Activated CD8-positive, alpha-beta memory T cell treated with anti-CD3 and anti-CD28 coated beads for 1 hour (primary cell): ENCODE measurements at places on chromosomes 6 and 20.

- no peak for DNase-seq
Observed at GRCh38 chr6:95408111-95408510, 169.2 kb upstream of the MANEA start.

DNA sequence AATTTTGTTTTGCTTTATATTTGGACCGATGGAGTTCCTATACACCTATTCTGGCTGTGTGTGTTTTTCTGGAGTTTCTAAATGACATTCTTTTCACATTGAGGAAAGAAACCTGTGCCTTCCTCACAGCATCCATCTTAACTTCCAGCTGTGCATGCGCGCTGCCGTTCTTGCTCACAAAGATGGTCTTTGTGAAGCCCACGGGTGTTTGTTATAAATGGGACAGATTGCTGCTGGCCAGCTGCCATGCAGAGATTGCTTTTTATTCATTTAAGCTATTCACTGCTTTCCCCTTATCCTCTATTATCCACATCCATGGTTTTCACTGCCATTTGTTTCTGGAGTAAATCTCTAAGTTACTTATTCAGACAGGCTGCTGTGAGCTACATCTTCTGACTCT is 54.2 kb downstream of the SYNDIG1 start:
- no peak for DNase-seq

DNA sequence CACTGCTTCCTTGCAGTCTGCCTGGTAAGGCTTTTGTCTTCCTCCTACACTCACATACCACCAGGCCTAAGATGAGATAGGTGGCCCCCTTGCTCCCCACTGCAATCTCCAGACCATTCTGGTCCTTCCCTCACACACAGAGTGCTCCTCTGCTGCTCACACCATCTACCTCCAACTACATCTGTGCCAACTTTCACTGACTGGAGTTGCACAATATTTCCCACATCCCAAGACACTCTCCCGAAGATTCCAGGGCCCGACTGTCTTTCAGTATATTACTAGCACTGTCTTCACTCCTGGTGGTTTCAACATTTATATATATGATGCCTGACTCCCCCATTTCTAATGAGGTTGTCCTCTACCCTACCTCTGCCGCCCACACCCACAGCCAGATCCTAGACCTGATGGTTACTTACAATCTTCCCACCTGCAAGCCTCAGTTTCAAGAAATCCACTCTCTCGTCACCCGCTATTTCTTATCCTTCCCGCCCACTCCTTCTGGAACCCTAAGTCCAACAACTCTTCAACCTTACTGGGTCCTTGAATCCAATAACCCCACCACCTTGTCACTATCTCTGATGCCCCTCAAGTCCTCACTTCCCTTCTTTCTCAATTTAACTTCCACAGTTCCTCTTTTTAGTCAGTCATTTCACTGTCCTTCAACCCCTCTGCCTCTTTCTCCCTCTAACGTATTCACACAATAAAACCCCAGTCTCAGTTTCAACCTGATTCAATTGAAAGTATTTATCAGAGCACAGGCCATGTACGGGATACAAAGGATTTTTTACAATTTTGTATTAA is 21.6 kb downstream of the RALGAPA2 start:
- no peak for DNase-seq

GRCh38 chr6:166903500-166903899 is 52.9 kb downstream of the RNASET2 start:
- DNase-seq: no peak

GRCh38 chr6:139316622-139317317 is 25.0 kb upstream of the TXLNB start:
- DNase-seq: no peak

DNA sequence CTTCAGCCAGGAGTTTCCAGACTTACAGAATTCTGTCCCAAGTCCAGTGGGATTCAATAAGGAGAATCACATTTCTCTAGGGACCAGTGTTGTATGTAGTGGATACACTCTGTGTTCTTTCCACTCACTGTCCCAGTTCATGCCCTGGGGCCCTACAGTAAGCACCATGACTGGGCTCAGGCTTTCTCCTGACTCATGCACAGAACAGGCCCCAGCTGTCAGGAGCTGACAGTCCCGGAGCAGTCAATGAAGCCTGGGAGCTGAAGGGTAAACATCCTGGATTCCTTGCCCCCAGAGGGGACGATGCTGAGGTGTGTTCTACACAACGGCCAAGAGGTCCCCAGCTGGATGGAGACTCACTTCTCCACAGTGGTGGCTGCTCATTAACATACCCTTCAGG is 40.2 kb upstream of the LRFN2 start:
- DNase-seq: no peak

- no peak for DNase-seq
Observed at GRCh38 chr20:25587536-25587935, 2.2 kb upstream of the NINL start.

- DNase-seq: no peak
Observed at GRCh38 chr20:3452690-3453089, 18.1 kb upstream of the ATRN start.

DNA sequence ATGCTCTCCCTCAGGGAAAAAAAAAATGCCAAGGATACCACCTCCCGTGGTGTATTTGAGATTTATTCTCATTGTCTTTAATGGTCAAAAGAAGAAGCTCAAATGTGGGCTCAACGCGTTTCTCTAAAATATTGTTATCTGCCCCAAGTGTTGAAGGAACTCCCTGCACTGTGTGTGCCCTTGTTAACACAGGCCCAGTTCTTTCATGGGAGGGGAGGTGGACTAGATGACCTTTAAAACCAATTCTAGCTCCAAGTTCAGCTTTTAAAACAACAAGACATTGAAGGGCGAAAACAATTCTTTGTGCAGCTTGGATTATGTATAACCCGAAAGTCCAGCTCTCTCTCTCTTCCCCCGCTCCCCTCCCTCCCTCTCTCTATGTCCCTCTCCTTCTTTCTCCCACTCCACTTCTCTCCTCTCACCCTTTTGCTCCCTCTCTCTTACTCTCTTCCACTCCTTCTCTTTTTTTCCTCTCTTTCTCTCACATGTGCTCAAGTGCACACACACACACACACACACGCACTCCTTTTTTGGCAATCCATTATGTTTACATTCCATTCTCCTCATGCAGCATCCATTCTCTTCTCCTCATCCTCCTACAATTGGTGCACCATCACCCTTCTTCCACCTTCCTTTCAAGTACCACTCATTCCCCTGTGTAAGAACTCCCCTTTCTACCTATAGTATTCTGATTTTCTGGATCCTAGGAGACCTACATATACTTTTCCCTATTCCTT is 8.5 kb downstream of the HLA-DMB start:
- DNase-seq: no peak

- no peak for DNase-seq
Observed at GRCh38 chr6:113433335-113433991, 423.7 kb upstream of the MARCKS start.

DNA sequence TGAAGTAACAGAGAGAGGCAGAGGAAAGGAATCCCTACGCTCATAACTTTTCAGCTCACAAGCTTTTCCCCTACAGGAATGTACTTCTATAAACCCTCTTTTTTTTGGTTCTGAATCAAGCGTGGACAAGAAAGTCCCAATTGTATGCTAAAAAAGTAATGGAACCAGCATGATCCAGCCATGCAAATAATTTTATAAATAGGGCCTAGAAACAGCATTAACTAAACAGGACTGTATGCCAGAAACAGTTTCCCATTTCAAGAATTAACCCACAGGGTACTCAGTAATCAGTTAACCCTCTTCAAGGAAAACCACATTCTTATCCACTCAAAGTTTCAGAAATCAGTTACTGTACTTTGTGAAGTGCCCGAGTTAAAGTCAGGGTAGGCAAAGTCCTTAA is 87.0 kb upstream of the HMGCLL1 start:
- no peak for DNase-seq

DNA sequence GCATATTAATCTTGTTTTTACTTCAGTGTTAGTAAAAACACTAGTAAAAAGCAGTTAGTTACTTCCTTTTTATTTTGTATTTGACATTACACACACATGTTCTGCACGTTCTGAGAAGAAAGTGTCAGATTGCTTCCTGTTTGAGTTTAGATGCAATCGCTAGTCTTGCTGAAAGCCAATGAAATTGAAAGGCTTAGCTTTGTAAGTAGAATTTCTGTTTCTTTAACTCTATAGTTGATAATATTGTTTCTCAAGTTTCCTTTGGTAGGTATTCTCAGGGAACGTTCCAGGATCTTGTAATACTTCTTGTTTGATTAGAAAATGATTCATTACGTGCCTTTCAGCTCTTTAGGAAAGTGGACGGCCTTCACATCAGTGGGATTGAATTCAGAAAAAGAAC is 55.0 kb downstream of the CDKAL1 start:
- DNase-seq: no peak

GRCh38 chr6:18389479-18389878 is 2.3 kb downstream of the RNF144B start:
- no peak for DNase-seq

GRCh38 chr20:40441771-40442170 is 247.3 kb downstream of the MAFB start:
- no peak for DNase-seq

DNA sequence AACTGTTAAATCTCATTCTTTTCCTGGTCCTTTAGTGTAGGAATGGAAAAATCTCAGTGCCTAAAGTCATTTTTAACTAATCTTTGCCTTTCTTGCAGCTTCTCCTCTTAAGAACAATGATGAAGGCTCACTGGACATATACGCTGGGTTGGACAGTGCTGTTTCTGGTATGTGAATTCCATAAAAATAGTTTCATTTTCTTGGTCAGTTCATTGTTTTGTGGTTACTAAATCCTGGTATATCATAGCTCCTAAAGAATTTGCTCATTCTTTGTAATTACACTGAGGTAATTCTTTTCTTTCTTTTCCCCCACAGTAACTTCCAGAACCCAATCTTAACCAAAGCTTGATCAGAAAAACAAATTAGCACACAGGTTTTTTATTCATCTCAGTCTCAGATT is 23.4 kb downstream of the CASP8AP2 start:
- DNase-seq: no peak

DNA sequence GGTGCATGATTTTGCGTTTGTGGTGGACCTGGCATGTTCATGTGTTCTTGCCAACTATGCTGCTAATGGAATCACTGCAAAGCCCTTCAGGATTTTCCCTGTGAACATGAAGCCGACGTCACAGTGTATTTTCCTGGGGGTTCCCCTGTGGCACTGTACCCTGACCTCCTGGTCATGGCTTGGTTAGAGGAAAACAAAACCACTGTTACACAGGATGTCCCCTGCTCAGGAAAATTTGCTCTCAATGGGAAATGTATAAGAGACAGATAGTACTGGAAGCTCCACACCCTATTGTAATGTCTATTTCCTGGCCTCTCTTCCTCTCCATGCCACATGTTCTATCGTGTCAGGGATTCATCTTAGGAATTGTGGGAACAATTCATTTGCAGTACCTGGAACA is 19.7 kb downstream of the TSHZ2 start:
- no peak for DNase-seq

- DNase-seq: no peak
Observed at GRCh38 chr6:22667855-22668254, 98.5 kb downstream of the HDGFL1 start.

DNA sequence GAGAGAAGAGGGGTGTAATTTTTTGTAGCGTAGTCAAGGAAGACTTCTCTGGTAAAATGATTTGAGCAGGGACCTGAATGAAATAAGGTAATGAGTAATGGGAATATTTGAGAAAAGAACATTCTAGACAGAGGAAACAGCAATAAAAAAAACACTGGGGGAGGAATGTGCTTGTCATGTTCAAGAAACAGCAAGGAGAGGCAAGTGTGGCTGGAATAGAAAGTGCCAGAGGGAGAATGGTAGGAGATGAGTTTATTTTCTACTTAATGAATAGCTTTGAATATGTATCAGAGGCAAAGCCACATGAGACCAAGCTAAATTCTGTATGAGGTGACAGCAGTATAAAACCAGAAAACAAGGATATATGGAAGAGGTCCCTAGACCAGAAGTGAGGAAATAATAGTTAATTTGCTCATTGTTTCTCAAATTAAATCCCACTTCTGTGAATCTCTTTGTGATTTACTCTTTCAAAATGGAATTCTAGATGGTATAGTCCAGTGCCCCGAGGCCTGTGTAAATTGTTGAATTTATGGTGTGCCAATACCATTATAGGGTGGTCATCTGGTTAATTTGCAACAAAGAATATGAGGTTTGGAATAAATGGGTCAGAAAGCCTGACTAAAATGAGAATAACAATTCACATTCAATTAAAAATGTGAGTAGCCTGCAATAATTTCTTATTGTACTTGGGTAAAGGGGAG is 170.2 kb downstream of the CDKAL1 start:
- no peak for DNase-seq

GRCh38 chr20:59673998-59674445 is 69.7 kb downstream of the PHACTR3 start:
- DNase-seq: no peak

DNA sequence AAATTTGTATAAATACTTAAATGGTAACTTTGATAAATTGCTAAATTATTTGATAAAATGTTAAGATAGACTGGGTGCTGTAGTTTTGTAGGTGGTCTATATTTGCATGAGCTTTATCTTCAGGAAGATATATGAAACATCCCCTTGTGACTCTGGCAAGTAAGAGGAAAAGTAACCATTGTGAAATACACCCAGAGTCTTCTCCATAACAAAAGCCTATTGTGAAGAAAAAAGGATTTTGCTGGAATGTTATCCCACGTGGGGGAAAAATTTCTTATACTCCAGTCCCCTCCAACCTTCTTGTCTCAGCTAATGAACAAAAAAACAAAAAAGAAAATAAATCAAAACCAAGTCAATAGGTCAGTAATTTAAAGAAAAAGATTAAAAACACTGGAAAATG is 600.7 kb downstream of the HDGFL1 start:
- DNase-seq: no peak

DNA sequence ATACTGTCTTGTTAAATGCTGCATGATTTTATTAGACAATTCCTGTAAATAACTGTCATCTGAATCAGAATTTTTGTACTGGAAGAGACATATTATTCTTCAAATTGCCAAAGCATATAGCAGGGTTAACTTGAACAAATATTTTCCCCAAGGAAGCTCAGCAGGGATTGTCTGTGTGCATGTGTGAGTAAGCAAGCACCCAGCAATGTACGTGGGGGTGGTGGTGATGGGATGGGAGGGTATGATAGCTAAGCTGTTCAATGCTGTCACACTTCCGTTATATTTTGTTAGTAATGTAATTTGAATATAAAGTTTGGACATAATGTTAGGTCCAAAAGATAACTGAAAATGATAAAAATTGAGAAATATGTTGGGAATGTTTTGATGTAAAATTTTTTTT is 118.1 kb downstream of the MYB start:
- no peak for DNase-seq

DNA sequence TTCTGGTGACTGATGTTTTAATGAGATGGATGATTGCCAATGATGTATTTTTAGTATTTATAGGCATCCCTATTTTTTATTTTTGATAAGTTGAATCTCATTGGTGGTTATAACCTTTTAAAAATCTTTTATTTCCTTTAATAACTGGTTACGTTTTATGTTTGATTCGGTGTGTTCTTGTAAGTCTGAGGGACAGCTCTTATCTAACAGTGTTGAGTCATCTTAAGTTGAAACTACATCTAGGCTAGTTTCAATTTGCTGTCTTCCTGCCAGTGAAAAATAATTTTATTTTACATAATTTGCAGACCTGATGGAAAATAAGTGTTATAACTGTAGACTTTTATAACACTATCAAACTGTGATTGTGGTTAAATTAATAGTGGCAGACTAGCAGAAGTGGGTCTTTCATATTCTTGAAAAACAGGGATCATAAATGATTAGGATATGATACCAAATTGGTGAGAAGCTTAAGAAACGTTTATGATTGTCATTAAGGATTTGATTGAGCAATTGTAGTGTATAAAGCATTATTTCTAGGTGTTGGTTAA is 4.6 kb downstream of the AFDN start:
- no peak for DNase-seq

GRCh38 chr6:149271348-149272340 is 45.9 kb upstream of the TAB2 start:
- peak; percentile 48 for DNase-seq

- DNase-seq: no peak
Observed at GRCh38 chr6:56938649-56939191, 16.2 kb upstream of the BEND6 start.
